IMR-90 (cell line): ENCODE measurements at places on chromosomes 2 and 18. TPM values are rescaled to one million over a fixed set of nuclear protein-coding genes. Genes with fewer than 3 reads are reported as not detected.

Gene GALNT13
- not detected in 2 replicates for total RNA-seq

Gene TSPYL6
- total RNA-seq, result not detected in 2 replicates

Gene RPL37A
- 341 and 804 TPM in 2 replicates for total RNA-seq

Gene RSAD2
- total RNA-seq, result not detected in 2 replicates

Gene ERMN
- total RNA-seq, result not detected in 2 replicates

Gene NEU4
- total RNA-seq, result not detected in 2 replicates

Gene RIT2
- not detected in 2 replicates for total RNA-seq

Gene ZNF385B
- total RNA-seq, result under 0.01 TPM in 1 of 2 replicates, not detected in the other

Gene SCTR
- total RNA-seq, result not detected in 2 replicates

Gene RAMP1
- total RNA-seq, result 15.8 and 19.2 TPM in 2 replicates

Gene DYSF
- total RNA-seq, result under 0.01 and 0.18 TPM in 2 replicates

Gene PHLPP1
- total RNA-seq, result 3.6 TPM in 2 replicates

Gene DPP4
- 19.0 and 24.2 TPM in 2 replicates for total RNA-seq

Gene HIBCH
- 8.8 and 15.6 TPM in 2 replicates for total RNA-seq

Gene PRKAG3
- not detected in 2 replicates for total RNA-seq
